ENCODE measurements at places on chromosomes 4 and X. TPM values are rescaled to one million over a fixed set of nuclear protein-coding genes. Genes with fewer than 3 reads are reported as not detected.

GRCh38 chr4:16437836-16438235 is 211.6 kb upstream of the TAPT1 start:
- no peak for DNase-seq

Gene RTL9
- not detected for total RNA-seq

Gene FAM9C
- total RNA-seq, result 0.09 TPM

GRCh38 chrX:133454491-133454914 is 39.2 kb upstream of the GPC4 start:
- no peak for DNase-seq

GRCh38 chr4:155891058-155891457 is 12.4 kb upstream of the TDO2 start:
- DNase-seq, result no peak

DNA sequence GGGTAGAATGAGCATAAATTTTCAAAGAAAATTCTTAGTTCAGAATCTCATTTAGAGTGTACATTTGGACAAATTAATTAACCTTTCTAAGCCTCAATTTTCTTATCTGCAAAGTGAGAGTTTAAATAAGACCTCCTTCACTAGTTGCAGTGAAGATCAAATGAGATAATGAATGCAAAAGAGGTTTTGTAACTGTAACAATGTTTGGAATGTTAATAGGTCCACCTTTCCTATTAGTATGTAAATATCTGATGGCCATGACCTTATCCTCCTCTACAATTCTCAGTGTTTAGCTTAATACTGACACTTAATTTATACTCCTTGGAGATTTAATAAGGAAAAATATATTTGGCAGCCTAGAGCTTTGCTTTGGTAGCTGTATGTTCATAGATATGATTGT is 138.8 kb downstream of the GABRG1 start:
- no peak for DNase-seq

GRCh38 chr4:148054275-148054674 is 322.4 kb downstream of the ARHGAP10 start:
- no peak for DNase-seq

GRCh38 chr4:40254608-40255392 is 58.0 kb downstream of the RHOH start:
- DNase-seq, result no peak

DNA sequence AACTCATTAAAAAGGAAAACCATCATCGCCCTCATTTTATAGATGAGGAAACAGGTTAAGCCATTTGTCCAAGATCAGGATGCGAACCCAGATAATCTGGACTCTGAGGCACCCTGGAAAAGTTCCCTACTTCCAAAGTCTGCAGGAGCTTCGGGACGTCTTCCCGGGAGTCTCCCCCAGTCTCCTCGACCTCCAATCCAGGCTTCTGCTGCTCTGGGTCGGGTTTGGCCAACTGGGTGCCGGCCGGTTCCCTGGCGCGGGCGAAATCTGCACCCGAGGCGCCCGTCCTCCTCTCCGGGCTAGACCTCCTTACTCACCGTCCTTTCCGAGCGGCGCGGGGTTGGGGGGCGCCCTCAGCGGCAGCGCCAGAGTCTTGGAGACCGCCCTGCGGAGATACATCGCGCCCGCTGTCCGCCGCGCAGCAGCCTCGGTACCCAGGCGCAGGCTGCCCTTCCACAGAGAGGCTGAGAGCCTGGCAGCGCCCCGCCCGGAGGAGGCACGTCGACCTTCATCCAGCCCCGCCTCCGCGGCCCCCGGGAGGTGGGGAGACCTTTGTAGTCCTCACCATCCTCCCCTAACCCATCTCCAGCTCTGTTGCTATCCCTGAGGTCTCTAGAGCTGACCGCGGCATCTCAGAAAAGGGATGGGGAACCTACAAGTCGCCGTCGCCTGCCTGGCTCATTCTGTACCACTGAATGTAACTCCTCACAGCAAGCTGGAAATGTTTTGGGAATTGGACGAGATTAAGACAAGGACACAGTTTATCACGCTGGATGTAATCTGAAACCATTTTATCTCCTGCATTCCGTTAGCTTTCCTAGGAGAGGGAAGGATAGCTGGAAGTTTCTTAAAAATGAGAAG is at the start of gene MGARP:
MGARP (minus strand) TSS at position 466 of the 861 bp plus-strand sequence; CDS start at position 399, 67 bp downstream.
- no peak for DNase-seq

GRCh38 chr4:46900082-46900481 is 9.0 kb downstream of the COX7B2 start:
- DNase-seq, result no peak

DNA sequence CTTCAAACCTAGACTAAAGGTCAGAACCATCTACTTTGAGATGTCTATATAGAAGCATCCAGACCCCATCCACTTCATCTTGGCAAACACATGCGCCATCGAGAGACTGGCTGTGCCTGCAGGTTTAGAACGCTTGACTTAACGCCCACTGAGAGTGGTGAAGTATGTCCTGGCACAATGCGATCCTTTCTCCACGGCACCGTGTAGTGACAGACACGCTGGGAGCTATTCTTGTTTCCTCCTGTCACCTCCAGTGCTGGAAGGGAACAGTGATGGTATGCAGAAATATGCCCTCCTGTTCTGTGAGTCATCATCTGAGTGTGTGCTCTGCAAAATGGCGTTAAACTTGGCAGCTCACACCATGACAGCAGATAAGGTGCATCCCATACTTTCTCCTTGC is 330.2 kb downstream of the NLGN4X start:
- DNase-seq, result no peak

Gene ZRSR2
- total RNA-seq, result 9.1 TPM

Gene SRPX2
- total RNA-seq, result 4.5 TPM

Gene OPRPN
- not detected for total RNA-seq

GRCh38 chr4:112519689-112520597 is 4.0 kb upstream of the NEUROG2 start:
- DNase-seq, result no peak

GRCh38 chr4:108116423-108117168 is 52.1 kb downstream of the LEF1 start:
- DNase-seq, result no peak

Gene F11
- total RNA-seq, result 0.45 TPM

GRCh38 chr4:151644622-151645021 is 116.2 kb downstream of the GATB start:
- DNase-seq, result no peak

GRCh38 chr4:26175006-26175786 is 145.6 kb upstream of the RBPJ start:
- DNase-seq, result no peak

DNA sequence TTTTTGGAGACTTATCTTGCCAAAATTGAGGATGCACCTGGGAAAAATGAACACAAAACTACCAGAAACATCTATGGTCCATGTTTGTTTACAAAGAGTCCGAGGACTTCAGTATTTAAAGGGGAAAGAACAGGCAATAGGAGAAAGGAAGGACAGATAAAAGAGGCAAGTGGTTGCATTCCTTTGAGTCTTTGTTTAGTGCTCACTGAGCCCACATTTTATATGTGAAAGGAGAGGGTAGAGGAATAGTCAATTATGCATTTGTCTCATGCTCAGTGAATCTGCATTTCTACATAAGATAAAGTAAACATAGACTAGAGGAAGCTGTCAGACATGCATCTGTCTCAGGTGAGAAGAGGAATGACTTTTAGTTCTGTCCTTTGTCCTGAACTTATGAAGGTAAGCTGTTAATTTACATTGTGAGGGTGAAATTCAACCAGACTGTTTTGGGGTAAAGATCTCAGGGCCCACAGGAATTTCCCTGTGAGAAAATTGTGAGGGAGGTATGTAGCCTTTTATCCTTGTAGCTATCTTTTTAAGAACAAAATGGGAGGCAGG is 4.5 kb downstream of the DMP1 start:
- DNase-seq, result no peak

Gene PPP4R3C
- not detected for total RNA-seq

DNA sequence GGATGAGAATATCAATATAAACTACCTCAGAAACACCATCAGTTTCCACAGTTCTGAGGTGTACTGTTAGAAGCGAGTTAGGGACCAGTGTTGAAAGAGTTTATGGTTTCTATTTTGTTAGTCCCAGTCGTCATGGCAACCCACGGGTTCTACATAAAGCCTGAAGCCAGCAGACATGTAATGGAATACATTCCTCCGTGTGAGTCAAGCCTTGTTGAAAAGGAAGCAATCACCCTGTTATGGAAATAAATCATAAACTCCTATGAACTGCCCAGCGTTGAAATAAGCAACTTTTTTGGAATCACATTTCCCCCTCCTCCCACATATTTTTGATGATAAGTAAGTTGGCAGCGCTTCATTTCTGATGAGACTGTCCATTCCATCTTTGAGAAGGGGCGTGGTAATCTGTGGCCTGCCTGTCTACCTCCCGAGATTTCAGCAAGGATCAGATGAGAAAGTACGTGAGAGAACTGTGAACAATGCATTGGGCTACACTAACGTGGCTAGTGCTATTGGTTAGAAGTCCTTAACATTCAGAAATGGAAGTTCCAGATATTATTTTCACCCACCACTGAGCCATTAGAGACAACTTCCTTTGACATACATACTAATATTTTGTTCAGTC is 40.4 kb upstream of the PDHA1 start:
- DNase-seq, result no peak

- no peak for DNase-seq
Measured at GRCh38 chr4:128818442-128818841, 8.9 kb downstream of the JADE1 start.

DNA sequence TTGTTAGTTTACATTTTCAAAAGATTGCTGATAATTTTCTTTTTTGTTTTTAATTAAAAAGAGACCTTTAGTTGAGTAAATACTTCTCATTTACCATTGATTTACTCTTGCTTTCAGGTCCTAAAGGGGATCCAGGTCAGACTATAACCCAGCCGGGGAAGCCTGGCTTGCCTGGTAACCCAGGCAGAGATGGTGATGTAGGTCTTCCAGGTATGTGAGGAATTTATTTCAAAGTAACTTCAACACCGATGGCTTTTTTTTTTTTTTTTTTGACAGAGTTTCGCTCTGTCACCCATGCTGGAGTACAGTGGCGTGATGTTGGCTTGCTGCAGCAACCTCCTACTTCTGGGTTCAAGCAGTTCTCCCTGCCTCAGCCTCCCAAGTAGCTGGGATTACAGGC is 135.1 kb downstream of the IRS4 start:
- DNase-seq, result no peak

DNA sequence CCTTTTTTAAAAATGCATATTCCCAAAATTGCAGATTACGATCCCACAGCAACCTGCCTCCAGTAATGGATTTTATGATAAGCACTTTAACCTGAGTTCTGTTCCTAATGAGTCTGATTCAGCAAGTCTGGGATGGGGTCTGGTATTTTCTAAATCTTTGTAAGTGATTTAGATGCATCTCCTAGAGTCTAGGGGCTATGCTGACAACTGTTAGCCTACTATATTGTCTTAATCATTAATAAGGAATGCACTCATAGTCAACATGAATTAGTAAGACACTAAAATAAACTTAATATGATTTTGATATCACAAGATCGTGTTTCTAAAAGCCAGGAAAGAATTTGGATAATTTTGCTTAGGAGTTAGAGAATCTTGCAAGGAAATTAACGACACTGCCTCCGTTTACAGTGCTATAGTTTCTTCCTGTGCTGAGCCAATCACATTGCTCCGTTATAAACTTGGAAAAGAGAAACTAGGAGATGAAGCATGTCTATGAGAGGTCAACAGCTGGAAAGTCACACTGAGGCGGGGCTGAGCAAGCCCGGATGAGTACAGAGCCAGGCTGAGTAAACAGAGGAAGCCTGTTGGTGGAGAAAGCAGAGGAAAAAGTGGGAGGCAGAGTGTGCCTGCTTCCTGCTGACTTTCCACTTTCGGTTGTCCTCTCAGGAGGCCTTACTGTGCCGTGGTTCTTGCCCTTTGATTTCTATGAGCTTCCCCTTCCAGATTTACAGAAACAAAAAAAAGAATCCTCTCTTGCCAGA is 5.4 kb downstream of the SCARB2 start:
- DNase-seq, result peak; percentile 78

DNA sequence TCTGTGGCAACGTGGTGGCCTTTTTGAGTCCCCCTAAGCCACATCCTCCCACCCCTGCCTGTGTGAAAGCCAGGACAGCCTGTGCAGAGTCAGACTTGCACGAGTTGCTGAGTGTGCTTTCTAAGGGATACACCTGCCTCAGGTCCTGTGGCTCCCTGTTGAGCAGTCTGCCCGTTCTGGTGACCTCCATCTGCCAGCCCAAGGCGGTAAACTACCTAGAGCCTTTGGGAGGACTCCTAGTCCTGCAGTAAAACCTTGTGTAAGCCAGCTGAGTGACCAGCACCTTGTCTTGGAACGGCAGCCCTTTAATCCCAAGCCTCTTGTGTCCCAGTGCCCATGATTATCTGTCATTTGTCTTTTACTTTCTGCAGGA is 69.3 kb downstream of the NBDY start:
- no peak for DNase-seq

DNA sequence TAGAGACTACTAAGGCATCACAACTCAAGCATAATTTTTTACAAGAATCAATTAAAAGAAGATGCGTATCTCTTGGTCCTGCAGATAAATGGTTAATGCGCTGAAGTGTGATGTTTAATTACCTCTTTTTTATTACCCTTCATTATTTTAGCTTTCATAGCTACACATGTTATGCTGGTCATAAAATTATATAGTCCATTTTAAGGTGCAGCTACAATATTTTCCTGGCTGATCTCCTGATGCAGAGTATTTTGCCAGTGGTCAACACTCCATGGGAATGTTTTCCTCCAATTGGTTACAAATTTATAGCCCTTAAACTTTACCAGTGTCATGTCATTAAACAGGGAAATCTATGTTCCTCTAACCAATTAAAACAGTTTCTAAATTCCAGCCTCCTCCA is 1617.2 kb downstream of the PCDH7 start:
- no peak for DNase-seq

DNA sequence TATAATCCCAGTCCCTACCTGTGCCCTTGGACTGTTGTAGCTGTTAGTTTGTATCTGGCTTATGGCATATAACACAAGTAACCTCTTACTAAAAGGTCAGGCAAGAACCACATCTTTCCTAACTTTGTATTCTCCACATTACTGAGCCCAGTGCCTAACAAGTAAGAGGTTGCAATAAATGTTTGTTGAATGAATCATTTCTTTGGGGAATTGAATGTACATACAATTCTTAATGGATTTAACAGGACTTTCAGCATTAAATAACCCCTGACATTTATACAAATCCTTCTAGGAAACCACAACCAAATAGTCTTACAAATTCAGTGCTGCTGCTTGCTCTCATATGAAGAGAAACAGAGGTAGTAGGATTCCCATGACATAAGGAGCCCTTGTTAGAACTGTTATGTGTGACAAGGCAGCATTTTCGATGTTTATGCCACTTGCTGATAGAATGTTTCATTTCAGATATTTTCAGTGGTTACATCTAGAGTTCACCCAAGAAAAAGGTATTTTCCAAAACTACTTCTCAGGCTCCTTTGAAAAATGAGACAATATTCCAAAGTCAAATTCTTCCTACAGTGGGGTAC is 62.0 kb downstream of the MBNL3 start:
- no peak for DNase-seq

Gene GAGE12F
- not detected for total RNA-seq

DNA sequence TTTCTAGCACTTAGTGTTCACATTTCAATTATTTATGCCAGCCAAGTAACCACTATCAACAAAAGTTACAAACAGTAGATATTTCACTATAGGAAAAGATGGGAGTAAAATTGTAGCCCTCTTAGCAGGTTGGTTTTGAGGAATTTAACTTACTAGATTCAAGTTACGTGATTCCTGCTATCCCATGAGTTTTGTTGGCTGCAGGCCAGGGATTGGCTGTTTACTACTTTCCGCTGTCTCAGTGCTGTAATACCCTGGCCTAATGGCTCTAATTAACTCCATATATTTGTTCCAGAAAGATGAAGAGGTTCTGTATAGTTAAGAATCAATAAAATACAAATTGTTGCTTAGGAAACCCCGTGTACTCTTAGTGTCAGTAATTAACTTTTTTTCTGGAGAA is 55.5 kb upstream of the MAGED1 start:
- DNase-seq, result peak; percentile 67

Gene ARHGAP10
- 14.5 TPM for total RNA-seq
